Femur (tissue), 1 donor: ENCODE measurements at places on chromosomes 16 and 17.
A peak's percentile ranks its signal among the peaks of the same experiment; 100 is the strongest.

DNA sequence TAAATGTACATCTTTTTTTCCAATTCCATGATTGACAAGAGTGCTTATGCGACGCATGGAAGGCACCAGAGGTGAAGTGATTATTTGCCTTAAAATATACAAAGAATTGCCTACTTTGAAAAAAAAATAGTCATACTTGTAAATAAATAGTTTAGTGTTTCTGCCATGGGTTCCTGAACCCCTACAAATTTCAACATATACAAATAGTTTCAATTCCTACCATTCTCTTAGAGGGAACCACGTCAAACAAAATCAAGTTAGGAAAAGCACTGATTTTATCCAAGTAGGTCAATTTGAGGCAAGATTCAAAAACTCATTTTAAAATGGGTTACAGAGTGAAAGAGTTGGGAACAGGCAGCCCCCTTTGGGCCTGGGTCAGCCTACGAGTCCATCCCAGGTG is 11.7 kb downstream of the CMTM3 start:
- no peak for DNase-seq

DNA sequence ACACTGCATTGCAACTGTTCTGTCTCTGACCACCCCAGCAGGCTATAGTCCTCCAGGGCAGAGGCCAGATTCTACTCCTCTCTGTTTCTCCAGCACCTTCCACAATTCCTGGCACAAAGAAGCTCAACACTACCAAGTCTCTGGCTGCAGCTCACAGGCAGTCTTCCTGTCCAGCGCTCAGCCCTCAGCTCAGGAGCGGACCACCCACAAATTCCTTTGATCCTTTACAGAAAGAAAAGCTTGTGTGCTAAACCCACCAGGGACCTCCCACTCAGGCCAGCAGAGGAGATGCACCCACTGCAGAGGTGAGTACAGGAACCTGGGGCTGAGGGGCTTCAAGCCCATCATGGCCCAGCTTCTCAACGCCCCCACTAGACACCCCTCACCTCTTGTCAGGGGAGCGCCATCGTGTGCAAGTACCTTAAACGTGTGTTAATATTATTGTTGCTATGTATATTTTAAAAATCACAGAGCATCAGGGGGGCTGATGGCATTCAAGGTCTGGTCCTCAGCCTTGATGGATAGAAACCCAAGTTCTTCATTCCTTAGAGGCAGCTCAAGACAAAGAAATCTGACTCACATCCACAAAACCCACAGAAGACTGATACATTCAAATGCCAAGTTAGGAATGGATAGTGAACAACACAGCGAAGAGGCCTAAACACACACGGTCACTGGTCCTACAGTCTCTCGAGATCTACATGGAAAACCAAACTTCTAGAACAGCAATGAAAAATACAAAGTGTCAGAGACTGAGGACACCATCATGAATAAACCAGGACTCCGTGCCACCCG is 8.4 kb downstream of the HSDL1 start:
- no peak for DNase-seq

DNA sequence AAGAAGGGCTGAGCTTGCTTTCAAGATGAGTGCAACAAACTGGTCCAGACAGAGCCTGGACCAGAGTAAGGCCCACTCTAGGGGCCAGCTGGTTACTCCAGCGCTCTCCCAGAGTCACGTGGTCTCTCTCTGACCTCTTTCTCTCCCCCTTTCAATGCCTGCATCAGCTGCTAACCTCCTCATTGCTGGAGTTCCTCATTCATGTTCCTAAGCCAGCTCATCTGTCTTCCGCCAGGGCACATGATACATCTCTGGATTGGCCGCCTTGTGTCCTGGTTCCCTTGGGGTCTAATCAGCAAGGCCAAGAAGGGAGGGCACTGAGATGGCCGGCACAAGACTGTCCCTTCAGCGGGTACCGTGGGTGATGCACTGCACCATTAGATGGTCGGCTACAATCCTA is 26.9 kb upstream of the ZFP90 start:
- no peak for DNase-seq

DNA sequence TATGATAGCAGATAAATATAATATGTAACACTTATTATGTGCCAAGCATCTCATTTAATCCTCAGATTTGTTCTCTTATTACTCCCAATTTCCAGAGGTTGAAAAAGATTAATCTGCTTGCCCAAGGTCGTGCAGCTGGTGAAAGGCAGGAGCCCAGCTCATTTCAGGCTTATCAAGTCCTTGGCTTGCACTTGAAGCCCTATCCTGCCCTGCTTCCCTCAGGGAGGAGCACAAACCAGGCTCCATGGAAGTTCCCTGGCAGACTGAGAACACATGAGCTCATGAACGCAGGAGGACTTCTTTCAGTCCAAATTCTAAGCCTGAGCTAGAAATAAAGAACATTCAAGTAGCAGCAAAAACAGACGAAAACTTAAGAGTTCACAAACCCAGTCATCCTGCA is 74.8 kb downstream of the USP31 start:
- DNase-seq = no peak

DNA sequence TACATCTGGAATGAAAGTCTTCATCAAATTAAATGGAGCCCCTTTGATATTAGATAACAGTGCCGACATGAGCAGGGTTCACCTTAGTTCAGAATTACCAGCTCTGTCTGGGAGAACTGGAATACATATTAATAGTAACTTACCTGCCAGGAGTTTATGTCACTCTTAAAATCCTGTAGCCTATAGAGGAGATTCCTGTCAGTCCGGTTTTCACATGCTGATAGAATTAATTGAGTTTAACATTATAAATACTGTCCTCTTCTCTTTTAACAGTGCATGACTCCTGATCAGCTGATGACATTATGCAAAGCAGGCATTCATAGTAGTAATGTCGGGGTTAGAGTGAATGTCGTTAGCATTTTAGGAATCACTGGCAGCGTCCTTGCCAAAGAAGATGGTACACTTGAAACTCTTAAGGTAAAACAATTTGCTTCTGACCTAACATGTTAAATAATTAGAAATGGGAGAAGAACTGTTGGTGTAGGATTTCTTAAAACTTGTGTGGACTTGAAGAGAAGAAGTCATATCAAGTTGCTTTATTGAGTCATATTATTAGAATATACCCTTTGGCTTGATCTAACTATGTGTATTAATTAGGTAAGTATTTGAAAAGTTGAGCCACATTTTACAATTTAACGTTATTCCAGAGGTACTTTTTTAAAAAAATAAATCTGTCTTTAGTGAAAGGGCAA is 34.3 kb downstream of the HEATR3 start:
- DNase-seq = no peak

- DNase-seq = no peak
Observed at GRCh38 chr16:89139907-89140361, 31.6 kb upstream of the CDH15 start.

DNA sequence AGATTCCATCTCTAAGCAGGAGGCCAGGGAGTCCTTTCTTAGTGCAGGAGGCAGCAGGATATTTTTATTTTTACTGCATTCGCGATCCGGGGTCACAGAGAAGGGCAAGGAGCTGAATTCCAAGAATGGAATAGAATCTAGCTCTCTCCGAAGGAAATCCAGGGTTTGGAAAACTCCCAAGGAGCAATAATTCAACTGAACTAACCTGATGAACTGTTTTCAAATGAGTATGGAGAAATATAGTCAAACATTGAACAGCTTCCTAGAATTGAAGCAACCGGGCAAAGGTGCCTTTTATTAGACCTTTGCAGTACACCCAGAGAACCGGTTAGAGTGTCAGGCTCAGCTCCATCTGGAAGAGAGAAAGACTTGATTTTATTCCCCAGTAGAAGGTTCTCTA is 120.7 kb upstream of the MAF start:
- DNase-seq = peak; percentile 50

- no peak for DNase-seq
Observed at GRCh38 chr17:75645501-75645888, 12.3 kb downstream of the SMIM5 start.

DNA sequence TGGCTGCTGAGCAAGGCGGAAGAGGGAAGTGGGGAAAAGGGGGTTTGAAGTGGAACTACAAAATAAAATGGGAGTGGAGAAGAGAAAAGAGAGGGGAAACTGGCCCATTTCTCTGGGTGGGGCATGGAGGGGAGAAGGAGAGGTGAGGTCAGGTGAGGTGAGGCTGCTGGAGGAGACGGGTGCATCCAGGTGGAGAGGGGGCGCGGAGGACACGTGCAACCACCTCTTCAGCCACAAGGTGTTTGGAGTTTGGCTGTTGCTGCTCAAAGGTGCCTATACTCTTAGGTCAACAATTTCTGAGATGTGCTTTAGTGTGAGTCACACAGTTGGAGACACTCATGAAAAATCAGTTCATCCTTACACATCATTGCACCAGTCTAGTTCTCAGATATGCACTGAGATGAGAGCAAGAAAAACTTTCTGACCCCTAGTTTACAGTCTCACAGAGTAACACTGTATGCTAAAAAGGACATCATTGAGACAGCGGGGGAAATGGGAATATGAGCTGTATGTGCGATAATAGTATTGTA is 4.8 kb downstream of the SLC6A4 start:
- DNase-seq = no peak

GRCh38 chr16:86406056-86406455 is 104.3 kb upstream of the FOXF1 start:
- no peak for DNase-seq

- DNase-seq = peak; percentile 72
Observed at GRCh38 chr17:33750943-33751701, 458.0 kb upstream of the ASIC2 start.

GRCh38 chr16:67907397-67908180 is 14.5 kb downstream of the PSKH1 start:
- DNase-seq = no peak

DNA sequence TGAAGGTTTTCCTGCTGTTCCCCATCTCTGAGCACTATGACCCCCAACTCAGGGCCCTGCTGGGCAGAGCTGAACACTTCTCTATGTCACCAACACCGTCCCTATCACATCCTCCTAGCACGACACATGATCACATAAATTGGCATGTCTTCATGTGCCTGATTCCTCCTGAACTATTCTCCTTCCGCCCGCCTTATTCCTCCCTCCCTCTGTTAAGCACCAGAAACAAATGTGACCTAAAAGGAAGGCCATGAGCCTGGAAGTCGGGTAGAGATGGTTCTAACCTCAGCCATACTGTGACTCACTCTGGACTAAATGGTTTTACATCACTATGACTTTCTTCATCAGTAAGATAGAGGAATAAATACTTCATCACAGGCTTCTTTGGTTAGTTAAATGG is 80.8 kb upstream of the DYNLRB2 start:
- DNase-seq = no peak

DNA sequence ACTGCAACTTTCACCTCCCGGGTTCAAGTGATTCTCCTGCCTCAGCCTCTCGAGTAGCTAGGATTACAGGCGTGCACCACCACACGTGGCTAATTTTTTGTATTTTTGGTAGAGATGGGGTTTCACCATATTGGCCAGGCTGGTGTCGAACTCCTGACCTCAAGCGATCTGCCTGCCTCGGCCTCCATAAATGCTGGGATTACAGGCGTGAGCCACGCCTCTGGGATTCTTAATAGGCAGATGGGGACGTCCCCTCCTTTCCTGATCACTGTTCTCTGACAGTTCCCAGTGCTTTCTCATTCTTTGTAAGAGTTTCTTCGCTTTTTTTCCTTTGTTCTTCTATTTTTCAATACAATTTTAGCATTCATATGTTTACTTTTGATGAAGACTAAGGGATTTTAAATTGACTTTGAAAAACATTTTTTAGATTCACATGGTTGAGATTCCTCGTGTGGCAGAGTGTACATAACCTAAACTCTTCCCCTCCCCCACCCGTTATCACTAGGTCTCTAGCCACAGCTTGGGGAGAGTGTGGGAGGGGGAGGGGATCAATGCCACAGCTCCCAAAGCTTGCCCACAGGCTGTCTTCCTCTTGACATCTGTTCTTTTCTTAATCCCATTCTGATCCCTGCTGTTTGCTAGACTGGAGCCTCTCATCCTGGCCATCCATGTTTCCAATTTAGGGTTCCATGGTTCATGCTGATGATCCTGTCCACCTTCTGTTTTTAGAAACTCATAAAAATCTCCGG is 11.0 kb downstream of the ADORA2B start:
- no peak for DNase-seq

DNA sequence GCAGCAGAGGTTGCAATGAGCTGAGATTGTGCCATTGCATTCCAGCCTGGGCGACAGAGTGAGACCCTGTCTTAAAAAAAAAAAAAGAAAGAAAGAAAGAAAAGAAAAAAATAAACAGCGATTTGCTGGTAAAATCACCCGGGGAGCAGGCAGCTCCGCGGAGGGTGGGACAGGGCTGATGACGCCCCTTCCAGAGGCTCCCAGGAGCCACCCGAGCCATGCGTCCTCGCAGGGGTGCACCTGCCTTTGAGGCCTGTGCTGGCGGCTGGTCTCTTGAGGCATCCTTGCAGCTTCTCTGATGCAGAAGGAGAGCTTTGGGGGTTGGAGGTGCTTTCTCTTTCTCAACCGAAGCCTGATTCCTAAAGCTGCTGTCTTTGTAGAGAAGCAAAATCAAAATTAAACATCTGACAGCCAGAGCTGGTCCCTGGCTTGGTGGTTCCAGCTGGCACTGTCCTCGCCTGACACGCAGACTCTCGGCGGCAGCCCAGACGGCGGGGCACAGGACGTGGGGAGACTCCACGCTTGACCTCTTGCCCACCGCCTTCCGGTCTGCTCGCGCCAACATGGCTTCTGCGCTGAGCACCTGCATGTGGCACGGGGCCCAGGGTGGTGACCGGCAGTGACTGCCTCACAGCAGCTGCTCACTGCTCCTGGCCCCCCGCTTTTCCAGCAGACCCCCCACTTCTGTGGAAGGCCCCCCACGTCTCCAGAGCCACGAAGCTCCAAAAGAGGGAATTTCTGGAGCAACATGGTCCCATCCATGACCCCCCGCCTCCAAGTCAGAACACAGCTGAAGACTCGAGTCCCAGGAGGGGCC is 6.6 kb downstream of the UTS2R start:
- DNase-seq = no peak

- no peak for DNase-seq
Observed at GRCh38 chr17:54944796-54945195, 23.7 kb downstream of the COX11 start.

DNA sequence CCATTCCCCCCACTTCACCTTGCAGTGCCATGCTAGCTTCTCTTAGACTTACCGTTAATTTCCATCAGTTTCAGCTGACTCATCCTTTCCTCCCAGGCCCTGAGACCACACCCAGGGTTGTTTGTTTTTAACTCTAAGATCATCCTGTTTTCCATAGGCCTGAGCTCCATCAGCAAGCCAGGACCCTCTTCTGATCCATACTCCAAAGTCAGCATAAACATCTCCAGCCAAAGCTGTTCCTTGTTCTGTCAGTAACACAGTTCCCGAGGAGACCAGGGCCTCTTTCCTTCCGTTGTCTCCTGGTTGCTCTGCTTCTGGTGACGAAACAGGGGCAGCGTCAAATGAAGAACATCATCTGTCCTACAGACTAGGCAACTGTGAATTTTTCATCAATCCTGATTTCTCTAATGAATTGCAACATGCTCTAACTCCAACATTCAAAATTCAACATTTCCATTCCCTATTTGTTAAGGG is 83.8 kb upstream of the HNF1B start:
- no peak for DNase-seq

DNA sequence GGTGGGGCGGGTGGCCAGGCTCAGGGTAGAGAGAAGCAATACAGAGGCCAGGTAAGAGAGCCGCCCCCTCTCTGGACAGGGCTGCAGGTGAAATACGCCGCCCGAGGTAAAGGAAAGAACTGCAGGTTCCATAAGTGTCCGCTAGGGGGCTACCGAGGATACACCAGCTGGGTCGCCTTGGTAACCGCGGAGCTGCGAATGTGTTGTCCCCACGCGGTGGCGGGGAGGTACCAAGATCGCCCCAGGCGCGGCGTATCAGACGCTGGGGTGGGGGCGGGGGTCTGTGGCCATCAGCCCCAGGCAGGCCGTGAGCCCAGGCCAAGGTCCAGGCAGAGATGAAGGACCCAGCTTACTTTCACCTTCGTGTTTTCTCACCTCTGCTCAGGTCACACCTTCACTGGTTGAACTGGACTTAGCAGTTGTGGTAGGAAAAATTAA is 18.4 kb upstream of the ZFP90 start:
- DNase-seq = peak; percentile 92
